Stimulated activated CD8-positive, alpha-beta memory T cell treated with anti-CD3 and anti-CD28 coated beads, Interleukin-15, amount 100 ng/mL, for 48 hours (primary cell): ENCODE measurements at places on chromosomes 6 and 20.
A peak's percentile ranks its signal among the peaks of the same experiment; 100 is the strongest.

- no peak for DNase-seq
Measured at GRCh38 chr6:2973676-2974075, 2.3 kb upstream of the SERPINB6 start.

DNA sequence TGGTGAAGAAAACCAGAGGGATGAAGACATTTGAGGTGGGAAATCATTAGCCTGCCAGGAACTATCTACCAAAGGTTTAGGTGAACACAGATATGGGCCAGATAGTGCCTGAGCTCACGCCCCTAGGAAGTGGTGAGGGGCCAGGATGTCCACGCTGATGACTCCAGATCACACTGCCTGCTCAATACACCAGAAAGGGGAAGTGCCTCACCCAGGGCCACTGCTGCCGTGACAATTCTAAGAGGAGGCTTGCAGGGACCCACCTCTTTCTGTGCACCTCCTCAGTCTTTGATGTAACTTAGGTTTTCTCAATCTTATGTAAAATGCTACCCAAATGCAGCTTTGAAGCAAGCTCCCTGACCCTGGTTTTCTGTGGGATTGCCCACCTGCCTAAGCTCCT lies 5.4 kb upstream of the RAB44 start:
- DNase-seq = no peak

DNA sequence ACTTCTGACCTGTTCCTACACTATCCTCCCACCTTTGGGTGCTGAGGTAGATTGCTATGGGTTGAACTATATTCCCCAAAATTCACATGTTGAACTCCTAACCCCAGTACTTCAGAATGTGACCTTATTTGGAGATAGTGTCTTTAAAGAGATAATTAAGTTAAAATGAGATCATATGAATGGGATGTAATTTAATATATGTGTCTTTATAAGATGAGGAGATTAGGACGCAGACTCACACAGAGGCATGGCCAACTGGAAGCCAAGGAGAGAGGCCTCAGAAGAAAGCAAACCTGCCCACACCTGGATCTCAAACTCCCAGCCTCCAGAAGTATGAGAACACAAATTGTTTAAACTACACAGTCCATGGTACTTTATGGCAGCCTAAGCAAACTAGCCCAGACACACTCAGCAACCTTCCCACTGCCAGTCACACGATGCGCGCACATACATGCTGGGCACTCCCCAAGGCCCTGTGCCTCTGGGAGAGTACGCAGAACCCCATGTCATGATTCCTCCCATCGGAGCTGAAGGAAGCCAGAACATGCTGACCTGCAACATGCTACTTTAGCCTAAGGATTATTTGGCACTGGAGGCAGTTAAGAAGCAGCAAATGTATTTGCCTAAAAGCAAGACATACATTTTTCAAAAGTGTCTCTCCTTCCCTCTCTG lies 8.9 kb upstream of the SLC22A1 start:
- no peak for DNase-seq

- no peak for DNase-seq
Measured at GRCh38 chr20:50123418-50123817, 10.5 kb upstream of the UBE2V1 start.

GRCh38 chr6:127637830-127638409 lies 60.9 kb downstream of the C6orf58 start:
- no peak for DNase-seq

GRCh38 chr20:40689943-40690835 lies 1.2 kb upstream of the MAFB start:
- peak; percentile 55 for DNase-seq

- DNase-seq = no peak
Measured at GRCh38 chr6:148538261-148539190, 195.9 kb downstream of the SASH1 start.

- no peak for DNase-seq
Measured at GRCh38 chr6:8686077-8686476, 250.7 kb upstream of the SLC35B3 start.

DNA sequence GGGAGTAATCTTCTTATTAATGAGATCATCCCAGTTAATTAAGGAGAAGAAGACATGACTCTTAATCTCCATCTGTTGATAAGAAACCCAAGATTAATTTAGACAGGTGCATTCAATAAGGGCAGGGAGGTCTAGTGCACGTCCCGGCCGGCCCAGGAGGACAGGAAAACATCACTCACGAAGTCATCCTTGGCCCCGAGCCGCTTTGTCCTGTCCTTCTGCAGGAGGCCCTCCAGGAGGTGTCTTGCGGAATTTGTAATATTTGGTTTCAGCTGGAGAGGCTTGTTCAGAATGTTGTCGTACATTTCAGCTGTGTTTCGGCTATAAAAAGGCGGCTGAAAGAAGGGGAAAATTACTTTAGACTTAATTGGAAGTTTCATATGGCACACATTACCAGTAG lies 118.4 kb upstream of the SLC2A12 start:
- no peak for DNase-seq
